ENCODE measurements at places on chromosomes 2 and 18.

GRCh38 chr18:46167971-46168370, 63.8 kb downstream of the HAUS1 start:
- no peak for DNase-seq

GRCh38 chr18:62759704-62760402, 44.5 kb downstream of the PHLPP1 start:
- DNase-seq = no peak

GRCh38 chr2:197113275-197113711, 186.8 kb upstream of the PGAP1 start:
- peak; percentile 27 for DNase-seq

- no peak for DNase-seq
These were observed 13.6 kb upstream of the CXCR4 start for GRCh38 chr2:136131484-136131960.

DNA sequence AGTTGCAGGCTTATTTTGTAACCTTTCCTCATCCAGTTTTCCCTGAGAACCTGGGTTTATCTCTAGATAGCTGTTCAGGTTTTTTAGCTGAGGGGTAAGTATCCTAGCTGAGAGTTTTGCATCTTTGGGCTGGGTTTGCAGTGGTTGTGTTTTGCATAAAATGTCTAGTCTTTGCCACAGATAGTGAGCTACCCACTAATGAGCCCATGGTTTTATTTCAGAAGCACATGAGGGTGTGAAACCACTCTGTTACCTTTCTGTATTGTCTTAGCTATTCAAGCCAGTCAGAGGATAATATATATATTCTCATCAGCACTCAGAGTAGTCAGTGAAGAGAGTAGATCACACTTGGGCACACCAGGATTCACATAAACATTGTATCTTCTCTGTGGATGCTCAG, 24.6 kb upstream of the TXNDC2 start:
- DNase-seq = no peak

- DNase-seq = no peak
These were observed 43.7 kb upstream of the COX7A2L start for GRCh38 chr2:42404676-42405075.

GRCh38 chr2:241540771-241541561, 17.6 kb upstream of the BOK start:
- no peak for DNase-seq

DNA sequence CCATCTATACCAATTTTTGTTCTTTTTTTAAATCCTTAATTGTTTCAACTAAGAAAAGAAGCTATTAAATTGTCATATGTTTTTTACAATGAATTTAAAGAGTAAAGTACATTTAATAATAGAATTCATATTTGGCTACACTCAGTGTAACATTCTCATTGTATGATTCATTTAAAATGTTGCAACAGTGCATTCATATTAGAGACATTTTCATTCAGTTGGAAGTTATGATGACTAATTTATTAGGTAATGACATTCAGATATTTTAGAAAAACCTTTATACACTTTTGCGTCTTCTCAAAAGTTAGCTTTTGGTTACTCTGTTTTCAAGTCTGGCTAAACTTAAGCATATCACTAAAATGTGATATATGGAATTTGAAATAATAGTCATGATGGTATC, 887.5 kb upstream of the NRXN1 start:
- DNase-seq = no peak

DNA sequence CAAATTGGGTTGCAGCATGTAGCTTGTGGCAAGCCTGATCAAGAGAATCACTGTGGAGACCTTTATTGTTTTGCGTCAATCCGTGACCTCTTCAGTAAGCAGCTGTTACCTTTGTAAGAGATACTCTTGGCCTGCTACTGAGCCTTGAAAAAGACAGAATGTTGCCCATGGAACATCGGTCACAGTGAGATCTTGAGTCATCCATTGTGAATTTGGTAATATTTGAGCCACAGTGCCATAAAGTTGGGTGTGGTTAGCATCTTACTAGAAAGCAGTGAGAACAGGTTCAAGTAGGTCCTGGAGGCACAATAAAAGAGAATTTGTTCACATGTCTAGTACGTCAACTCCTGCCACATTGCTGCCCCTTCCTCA, 12.7 kb upstream of the EFR3B start:
- DNase-seq = no peak

DNA sequence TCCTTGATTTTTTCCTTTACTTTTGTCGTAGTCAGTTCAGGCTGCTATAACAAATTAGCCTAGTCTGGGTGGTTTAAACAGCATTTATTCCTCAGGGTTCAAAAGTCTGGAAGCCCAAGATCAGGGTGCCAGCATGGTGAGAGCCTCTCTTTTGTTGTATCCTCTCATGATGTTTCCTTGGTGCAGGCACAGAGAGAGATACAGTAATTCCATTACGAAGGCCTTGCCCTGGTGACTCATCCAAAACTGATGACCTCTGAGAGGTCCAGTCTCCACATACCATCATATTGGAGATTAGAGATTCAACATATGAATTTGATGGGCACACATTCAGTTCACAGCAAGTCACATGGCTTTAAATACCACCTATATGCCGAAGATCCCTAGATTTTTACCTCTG, 253.8 kb downstream of the CYRIA start:
- DNase-seq = no peak

GRCh38 chr2:209671020-209671680, 100.5 kb upstream of the UNC80 start:
- DNase-seq = peak; percentile 51

DNA sequence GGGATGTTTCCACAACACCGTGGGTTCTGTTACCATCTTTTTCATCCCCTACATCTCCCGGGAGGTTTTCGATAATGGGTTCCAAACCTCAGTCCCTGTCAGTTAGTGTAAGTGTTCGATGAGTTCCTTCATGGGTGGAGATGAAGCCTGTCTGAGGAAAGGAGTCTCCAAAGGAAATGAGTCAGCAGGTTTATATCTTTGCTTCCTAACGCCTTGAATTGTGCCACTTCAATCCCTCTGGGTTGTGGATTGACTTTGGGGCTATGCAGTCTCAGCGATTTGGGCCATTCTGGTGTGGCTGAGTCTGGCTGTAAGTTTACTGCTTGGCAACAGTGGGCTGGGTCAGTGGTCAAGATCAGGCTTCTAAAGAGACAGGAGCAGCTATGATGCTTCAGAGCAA, 1.2 kb downstream of the SERPINB5 start:
- no peak for DNase-seq

GRCh38 chr18:55605733-55606338, 17.8 kb upstream of the TCF4 start:
- DNase-seq = no peak

DNA sequence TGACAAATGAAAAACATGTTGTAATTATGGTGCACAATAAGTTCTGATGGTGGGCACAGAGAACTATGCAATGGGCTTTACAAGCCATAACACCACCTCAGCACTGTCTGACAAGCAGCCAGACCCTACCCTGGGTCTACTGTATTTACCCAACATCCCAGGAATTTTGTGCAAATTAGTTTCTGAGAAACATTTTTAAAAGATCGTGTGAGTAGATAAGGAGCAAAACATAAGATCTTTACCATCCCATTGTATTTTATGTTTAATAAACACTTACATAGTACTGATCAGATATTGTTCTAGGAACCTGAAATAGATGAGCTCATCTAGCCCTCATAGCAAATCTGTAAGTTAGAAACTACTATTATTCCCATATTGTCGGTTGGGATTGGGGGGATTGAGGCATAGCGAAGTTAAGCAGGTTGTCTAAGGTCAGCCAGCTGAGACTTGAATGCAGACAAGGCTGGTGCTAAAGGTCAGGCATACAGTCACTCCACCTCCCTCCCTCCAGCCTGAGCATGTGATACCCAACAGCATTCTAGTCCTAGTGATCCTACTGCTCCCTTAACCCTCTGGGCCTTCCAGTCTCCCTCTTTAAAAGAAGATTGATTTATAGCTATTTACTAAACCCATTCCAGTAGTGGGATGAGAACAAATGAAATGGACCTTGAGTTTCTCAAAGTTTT, 67.4 kb upstream of the STAM2 start:
- no peak for DNase-seq

GRCh38 chr2:1915746-1916145, 171.4 kb upstream of the PXDN start:
- no peak for DNase-seq

DNA sequence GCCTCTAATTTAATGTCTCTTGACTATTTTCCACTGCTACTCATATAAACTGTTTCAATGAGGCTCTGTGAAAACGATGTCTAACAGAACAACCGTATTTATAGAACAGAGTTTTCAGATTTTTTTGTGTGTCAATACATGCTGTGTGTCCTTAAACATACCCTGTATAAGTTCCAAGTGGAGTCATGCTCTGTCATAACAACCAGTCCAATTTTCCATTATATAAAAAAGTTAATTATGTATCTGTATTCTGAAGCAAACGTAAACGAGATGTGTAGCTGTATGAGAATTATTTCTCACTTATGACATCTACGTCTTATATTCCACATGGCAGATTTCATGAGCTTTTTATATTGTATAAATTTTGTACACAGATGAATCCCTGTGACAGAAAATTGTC, 13.9 kb upstream of the GULP1 start:
- no peak for DNase-seq

GRCh38 chr2:232955856-232956255, 57.2 kb downstream of the NGEF start:
- no peak for DNase-seq

DNA sequence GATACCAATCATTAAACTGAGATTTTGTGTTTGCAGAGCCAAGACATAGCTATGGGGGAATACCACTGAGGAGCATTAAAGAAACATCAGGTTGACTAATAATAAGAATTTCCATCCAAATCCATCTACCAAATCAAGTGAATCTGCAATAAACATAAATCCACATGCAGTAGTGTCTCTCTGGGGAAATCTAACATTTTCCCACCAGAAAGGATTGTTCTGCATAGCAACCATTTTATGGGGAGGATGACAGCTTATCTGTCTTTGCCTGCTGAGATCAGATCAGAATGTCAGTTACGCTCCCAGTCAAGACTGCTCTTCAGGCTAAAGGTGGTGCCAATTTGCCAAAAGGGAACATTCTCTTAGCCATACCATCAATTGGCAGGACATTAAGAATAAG, 1098.9 kb upstream of the CHAC2 start:
- DNase-seq = no peak

DNA sequence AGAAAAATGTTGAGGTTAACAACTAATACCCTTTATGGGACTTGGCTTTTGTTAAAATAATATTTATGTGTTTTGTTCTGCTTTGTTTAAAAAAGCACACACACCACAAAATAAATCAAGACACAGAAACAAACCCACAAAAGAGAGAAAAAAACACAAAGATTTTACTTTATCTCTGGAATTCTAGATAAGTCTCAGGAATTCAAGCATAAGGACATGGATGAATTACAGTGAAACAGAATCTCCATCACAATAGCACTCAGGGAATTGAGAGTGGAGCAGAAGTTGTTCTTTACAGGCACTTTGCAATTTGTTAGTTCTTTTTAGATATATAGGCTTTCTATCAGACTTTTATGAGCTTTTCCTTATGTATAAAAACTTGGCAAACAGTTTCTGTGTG, 360.9 kb upstream of the ZC3H15 start:
- DNase-seq = no peak

- no peak for DNase-seq
These were observed 50.0 kb upstream of the GPR39 start for GRCh38 chr2:132366421-132367180.

DNA sequence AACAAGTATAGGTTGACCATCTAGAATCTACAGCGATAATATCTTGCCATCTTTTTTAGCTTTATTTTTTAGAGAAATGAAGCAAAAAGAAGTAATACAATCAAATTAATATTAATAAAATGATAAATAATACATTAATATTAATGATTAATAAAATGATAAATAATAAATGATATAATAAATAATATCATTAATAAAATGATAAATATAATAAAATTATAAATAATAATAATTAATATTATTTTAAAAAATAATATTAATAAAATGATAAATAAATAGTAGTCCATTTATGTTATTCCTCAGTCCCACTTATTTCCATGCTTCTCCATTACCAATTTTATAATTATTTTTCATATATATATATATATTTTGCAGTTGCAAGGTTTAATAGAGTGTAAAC, 3.2 kb upstream of the REG3A start:
- no peak for DNase-seq

DNA sequence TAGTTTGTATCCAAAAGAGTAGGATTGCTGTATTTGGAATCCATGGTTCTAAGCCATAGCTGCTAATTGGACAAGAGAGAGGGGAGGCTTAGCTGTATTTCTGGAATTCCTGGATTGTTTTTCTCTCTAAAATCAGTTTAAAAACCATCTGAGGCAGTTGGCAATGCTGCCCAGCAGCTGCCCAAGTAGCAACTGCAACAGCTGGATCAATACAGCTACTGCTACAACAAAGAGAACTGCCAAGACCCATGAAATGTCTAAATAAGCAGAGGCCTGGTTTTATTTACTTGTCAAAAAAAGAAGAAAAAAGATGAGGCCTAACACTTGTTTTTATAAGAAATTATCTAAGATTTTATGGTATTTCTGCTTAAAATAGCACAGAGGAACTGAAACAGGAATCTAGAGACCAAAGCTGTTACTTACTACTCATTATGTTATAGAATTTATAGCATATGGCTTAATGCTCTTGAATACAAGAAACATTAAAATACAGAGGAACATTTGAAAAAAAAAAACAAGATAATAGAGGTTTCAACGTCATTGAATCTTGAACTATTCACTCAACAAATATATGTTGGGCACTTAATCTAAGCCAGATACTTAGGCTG, 39.1 kb downstream of the TMEFF2 start:
- no peak for DNase-seq

DNA sequence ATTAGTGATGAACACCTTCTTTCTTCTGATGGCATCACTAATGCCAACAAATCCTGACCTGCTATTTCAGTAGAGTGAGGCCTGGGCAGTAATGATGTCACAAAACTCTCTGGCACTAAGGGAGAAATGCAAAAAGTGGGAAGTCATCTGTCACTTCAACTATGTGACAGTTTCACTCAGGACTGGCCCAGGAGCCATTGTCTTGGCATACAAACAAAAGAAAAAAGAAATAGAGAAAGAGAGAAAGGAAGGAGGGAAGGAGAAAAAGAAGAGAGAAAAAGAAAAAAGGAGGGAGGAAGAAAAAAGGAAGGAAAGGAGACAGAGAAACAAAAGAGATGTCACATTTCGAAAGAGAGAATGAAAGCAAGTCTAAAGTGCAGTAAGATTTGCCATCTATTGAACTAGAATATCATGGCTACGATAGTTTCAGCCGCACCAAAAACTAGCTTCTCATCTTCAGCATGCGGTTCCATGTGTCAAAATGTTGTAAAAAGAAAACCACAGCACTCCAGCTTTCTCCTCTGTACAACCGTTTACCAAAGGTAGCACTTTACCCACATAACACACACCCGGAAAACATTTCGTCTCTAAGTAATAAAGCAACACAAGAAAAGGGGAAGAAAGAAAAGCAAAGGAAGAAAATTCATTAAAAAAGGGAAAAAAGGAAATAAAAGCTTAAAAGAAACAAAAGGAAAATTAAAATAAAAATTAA, 50.1 kb downstream of the CD226 start:
- DNase-seq = no peak

DNA sequence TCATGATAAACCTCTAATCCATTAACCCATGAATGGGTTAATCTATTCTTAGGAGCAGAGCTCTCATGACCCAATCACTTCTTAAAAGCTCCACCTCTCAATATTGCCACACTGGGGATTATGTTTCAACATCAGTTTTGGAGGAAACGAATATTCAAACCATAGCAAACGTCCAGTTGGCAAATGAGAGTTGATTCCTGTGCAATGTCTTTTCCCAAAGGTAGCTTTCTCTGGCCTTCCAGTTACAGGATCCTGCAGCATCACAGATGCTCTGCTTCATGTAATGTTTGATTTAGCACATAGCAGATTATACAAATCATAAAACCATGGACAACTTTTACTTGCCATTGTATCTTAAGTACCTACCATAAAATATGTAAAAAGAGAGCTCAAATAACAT, 481.0 kb downstream of the TNS1 start:
- no peak for DNase-seq

Measured in COR-L47 (cell line).